ENCODE measurements at places on chromosomes 4 and X.

GRCh38 chr4:128661479-128661878, 148.0 kb upstream of the JADE1 start:
- DNase-seq = no peak

GRCh38 chr4:128684016-128684415, 125.5 kb upstream of the JADE1 start:
- DNase-seq = no peak

GRCh38 chrX:119816300-119816699, 24.9 kb upstream of the RPL39 start:
- no peak for DNase-seq

DNA sequence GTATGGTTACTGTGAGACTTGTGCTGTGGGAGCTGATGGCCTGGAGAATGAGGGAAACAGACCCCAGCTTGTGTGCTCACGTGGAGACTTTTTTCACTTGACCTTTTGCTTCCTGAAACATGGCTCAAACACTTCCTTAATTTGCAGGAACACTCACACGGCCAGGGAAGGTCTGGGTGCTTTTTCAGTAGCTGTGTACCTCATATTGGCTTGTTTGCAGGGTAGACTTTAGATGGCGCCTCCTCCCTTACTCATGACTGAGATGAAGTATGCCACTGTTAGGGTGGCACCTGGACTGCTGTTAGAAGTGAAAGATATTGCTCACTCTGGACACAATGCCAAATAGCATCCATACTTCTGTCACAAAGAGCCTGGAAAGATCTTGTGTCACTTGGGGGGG, 75.7 kb upstream of the WDR1 start:
- no peak for DNase-seq

DNA sequence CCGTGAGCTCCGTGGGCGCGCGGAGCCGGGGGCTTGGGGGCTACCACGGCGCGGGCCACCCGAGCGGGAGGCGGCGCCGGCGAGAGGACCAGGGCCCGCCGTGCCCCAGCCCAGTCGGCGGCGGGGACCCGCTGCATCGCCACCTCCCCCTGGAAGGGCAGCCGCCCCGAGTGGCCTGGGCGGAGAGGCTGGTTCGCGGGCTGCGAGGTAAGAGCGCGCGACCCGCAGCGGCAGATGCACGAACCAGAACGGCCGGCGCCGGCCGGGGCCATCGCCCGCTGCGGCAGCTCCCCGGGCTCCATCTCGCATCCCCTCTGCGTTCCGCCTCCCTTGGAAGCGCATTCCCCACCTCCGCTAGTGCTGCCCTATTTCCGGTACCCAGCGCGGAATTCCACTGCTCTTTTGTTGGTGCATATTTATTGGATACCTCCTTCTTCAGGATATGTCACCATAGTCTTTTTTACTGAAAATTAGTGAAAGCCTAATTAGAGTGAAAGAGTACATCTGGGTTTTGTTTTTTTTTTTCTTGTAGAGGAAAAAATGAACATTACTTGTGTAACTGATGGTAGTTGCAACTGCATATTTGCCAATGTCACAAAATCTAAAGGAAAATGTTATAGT, 797 bp downstream of the PKD2 start:
- DNase-seq = no peak

DNA sequence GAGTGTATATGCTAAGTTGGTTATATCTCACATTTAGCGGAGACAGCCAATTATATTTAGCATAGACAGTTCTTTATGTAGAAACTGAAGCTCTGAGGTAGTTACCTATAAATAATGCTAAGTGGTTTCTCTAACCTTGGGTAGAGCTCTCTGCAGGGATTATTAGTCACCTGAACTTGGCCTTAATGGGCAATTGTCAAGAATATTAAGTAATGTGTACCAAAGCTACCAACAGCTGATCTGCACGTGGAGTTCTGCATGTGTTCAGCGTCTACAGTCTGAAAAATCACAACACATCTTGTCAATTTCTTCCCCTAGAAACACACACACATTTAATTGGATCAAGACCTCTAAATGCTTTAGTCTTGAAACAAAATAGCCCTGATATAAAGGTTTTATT, 740.6 kb upstream of the FAM241A start:
- DNase-seq = no peak

DNA sequence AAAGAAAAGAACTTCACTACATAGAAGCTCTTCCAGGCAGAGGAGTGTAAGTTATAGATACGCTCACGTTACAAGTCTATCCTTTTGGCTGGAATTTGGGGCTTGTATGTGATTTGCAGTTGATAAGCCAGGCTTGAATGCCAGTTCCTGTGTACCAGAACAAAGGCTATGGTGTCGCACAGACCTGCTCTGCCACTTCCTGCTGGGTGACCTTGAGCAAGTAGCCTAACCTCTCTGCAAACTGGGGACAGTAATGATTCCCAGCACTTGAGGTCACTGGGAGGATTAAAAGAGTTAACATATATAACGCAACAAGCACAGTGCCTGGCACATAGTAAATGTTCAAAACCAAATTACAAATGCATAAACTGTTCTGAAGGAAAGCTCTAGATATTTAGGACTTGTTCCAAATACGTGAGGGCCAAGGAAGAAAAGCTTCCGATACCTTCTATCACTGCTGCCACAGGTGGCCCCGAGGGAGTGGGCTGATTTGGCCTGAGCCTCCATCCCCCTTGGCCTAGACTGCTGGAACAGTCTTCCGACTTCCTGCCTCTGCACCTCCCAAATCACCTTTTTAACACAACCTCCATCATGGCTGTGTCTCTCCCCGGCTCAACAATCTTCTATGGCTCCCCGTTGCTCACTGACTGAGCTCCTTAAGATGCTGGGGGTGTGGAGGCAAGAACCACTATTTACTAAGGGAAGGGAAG, 1.3 kb upstream of the SOWAHD start:
- no peak for DNase-seq

Data from SK-N-MC (cell line).